ENCODE measurements at places on chromosomes 4 and X.

- no peak for DNase-seq
These were observed 40.1 kb downstream of the ABLIM2 start for GRCh38 chr4:8118531-8118930.

DNA sequence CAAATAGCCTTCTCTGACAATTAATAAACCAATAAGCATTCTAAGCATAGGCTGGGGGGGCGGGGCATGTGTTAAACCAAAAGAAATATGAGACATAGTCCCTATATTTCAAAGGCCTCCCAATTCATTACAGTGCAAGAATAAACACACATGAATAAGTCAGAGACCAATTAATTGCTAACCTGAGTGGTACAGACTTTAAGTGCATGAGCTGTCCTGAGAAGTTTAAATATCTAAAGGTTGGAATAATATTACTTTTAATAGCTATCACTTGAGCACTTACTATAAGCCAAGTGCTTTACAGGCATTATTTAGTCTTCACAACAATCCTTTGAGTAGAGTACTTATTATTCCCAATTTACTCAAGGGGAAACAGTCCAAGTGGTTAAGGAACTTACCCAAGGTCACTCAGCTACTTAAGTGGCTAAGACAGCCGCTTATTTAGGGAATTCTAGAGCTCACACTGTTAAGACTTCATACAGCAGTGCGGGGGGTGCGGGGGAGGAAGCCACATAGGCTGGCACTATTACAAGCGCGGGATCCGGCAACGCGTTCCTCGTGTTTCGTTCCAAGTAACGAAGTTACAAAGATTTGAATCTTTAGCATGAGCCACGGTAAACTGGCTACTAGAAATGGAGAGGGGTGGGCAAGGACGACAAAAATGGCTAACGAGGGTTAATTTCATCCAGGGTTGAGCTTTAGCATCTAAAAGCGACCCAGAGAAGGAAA is 1.4 kb downstream of the THOC2 start:
- no peak for DNase-seq

DNA sequence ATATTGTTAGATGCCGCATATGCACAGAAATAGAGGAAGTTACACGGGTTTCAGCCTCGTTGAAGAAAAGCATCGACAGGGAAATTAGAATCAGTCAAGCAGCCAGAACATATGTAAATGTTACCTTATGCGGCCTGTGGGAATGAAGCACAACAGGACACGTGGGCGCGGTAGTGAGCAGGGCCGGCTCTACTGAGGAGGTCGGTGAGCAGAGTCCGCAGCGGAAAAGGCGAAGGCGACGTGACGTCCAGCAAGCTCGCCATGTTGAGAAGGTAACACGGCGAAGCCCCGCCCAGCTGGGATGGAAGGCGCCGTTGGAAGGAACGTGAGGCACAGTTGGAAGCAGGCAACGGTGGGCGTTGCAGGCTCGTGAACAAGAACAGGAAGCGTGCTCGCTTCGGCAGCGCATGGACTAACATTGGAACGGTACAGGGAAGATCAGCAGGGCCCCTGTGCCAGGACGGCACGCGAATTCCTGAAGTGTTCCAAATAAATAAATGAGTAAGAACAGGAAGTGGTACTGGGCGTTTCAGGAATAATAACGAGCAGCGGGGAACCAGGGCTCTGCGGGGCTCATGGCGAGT is 54.6 kb downstream of the MTNR1A start:
- no peak for DNase-seq

- DNase-seq = no peak
These were observed 106.6 kb downstream of the HMX1 start for GRCh38 chr4:8765084-8765483.

- no peak for DNase-seq
These were observed 28.9 kb upstream of the MAN2B2 start for GRCh38 chr4:6546091-6546490.

- DNase-seq = peak; percentile 3
These were observed 979 bp downstream of the RP2 start for GRCh38 chrX:46837558-46838485.

DNA sequence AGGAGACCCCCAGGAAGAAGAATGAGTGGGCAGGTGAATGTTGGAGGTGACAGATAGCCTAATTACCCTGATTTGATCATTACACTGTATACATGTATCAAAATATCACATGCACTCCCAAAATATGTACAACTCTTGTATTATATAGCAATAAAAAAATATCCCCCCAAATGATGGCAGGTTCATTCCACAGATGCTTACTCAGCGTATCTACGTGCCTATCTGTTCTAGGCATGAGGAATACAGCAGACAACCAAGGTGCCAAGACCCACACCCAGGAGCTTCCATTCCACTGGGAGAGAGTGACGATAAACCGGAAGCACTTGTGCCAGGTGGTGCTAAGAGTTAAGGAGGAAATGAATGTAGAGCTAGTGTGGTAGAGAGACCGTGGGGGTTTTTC is 42.4 kb downstream of the ADRA2C start:
- no peak for DNase-seq

DNA sequence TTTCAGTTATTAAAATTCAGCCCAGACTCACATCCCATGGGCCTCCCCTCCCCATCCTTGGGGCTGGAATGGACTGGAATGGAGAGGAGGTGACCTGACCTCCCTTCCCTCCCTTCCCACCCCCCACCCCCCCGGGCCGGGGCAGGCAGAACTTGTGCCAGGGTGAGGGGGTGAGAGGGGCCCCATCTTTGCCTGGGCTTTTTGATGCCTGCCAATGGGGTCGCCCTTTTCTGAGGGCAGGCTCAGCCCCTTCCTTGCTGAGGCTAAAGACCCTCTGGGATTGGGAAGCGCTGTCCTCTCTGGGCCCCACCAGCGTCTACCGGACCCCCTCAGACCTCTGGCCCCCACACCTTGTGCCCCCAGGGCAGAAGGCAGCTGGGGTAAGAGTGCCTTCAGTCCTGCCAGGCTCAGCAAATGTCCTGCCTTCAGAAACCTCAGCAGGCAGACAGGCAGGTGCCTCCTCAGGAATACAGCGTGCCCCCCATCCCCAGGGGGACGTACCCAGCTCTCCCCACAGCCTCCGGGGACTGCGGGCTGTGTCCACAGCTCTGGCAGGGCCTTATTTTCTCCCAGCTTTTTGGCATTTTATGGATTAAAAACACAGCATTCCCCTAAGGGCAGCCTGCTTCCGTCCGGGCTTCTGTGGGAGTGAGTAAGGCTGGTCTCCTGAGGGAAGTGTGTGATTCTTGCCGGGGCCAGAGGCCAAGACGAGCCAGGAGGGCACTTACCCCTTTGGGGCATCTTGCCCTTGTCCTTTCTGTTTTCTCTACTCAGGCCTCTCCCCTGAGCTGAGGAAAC is 12.6 kb upstream of the CCNQ start:
- no peak for DNase-seq

Measured in activated T-helper 9 cell treated with anti-CD3 and anti-CD28 coated beads, Interleukin-2, amount 50 U/mL, for 16 hours (primary cell).